AG10803 (cell line): ENCODE measurements at places on chromosomes 12 and 14.

GRCh38 chr14:101127224-101127623 lies 223.7 kb upstream of the RTL1 start:
- DNase-seq = peak; percentile 8

DNA sequence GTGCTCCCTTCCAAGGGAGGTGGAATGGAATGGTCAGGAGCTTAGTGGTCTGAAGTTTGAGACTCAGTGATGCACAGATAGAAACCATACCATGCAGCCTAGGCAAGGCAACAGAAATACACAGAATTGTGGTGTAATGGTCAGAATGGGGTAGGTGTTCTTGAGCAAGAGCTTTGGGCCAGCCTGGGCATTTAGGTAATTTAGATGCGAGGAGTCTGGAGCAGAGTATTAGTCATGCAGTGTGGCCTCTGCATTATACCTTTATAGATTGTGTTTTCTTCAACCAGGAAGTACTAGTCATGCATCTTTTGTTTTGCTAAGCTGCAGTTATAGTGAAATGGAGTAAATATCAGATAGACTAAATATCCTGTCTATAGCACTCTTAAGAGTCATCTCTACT lies 118.3 kb downstream of the DAAM1 start:
- DNase-seq = peak; percentile 45

DNA sequence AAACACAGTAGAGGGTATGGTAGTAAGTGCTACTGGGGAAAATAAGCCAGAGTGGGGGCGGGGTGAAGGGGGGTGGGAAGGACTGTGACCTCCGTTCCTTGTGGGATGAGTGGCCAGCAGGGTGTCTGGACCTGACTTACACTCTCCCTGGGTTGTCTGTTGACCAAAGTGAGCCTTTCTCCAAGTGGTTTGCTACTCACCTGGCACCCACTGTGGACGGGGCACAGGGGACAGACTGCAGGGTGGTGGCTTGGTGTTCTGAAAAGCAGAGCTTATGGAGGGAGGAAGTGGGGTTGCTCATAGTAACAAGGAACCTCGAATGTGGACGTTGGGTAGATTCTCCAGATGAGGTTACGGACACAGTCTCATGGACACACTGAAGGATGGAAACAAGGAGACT lies 94.4 kb upstream of the VRK1 start:
- no peak for DNase-seq

- DNase-seq = no peak
These were observed 76.6 kb upstream of the TMPO start for GRCh38 chr12:98438656-98439230.

- no peak for DNase-seq
These were observed 88.1 kb downstream of the ITPR2 start for GRCh38 chr12:26744697-26745440.

GRCh38 chr14:103698380-103699260 lies 16.6 kb downstream of the XRCC3 start:
- no peak for DNase-seq

GRCh38 chr12:121953695-121954094 lies 35.3 kb downstream of the CFAP251 start:
- no peak for DNase-seq

GRCh38 chr14:66092206-66092605 lies 394.0 kb upstream of the CCDC196 start:
- no peak for DNase-seq

- DNase-seq = no peak
These were observed 463.9 kb downstream of the TMTC2 start for GRCh38 chr12:83150465-83151189.

DNA sequence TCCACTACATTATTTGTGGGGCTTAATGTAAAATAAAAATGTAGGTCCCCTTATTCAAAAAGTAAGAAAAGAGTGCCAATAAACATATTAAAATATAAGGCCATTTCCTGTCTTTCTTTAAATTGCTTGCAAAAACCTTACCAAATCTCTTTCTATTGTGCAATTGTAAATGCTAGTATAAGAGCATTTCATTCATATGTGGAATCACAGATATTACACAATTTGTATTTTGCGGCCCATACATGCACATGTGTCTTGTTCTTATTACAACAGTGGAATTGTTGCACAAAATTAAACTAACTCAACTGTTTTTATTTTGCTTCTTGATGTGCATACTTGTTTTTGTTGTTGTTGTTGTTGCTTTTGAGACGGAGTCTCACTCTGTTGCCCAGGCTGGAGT lies 20.1 kb upstream of the CRADD start:
- peak; percentile 54 for DNase-seq

DNA sequence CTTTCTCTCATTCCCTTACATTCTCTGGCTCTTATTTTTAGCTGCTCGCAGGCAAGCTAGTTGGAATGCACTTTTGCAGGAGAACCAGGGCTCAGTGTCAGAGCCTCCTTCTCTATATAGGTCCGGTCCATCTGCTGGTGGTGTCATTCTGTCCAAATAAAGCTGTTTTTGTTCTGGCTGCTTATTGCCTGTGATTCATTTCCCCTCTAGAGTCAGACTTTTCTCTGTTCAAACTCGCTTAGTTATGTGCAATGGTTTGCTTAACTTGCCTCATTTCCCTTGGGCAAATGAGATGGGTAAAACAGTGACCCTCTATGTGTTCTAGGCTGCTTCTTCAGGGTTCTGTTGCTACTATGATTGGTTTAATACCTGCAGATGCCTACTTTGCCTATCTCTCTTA lies 2.9 kb downstream of the SMARCD1 start:
- peak; percentile 76 for DNase-seq

DNA sequence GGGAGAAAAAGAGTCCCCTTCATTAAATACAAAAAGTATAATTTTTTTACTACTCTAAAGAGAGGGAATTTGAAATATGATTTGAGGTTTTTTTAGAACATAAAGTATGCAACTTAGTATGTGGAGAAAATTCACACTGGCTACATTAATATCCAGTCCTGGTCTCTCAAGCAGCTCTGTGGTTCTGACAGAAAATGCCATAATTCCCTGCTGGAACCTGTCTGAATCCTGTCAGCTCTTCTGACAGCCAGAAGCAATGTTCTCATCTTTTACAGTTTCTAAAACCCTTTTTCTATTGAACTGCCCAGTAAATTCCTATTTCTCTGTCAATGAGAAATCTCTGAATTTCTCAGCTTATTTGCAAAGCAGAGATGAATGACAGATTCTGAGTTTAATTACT lies 13.4 kb upstream of the NOVA1 start:
- DNase-seq = no peak

DNA sequence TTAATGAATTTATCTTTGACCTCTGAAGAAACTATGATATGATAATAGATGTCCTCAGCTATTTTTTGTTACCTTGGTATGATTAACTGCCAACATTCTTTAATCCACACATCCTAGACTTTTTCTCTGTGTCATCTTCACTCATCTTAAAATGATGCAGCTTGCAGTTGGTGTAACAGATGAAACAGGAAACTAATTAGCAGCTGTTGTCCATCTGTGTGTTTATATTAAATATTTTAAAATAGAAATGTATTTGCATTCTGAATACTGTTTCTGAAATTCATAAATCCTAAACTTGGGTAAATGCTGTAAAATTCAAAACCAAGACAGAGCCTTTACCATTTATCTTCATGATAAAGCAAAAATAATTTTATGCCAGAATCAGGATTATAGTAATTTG lies 56.1 kb upstream of the GARIN2 start:
- DNase-seq = no peak

GRCh38 chr14:90573385-90574105 lies 176.7 kb downstream of the CALM1 start:
- DNase-seq = no peak

GRCh38 chr12:77089686-77090220 lies 24.4 kb upstream of the E2F7 start:
- DNase-seq = no peak

DNA sequence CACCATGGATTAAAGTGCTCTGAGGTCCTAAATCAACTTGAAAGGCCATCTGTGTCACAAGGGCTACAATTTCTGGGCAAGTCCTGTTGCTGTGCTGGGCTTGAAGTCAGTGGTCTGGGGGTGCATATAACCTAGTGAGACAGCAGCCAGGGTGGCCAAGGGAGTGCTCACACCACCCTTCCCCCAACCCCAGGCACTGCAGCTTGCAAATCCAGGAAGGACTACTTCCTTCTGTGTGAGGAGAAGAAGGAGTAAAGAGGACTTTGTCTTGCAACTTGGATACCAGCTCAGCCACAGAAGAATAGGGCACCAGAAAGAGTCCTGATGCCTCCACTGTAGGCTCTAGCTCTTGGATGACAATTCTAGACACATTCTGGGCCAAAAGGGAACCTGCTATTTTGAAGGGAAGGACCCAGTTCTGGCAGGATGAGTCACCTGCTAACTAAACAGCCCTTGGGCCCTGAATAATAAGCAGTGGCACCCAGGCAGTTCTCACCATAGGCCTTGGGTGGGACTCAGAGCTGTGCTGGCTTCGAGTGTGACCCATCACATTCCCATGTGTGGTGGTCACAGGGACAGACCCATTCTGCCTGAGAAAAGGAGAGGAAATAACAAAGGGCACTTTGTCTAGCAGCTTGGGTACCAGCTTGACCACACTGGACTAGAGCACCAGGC lies 32.6 kb upstream of the DHRS7 start:
- DNase-seq = no peak

DNA sequence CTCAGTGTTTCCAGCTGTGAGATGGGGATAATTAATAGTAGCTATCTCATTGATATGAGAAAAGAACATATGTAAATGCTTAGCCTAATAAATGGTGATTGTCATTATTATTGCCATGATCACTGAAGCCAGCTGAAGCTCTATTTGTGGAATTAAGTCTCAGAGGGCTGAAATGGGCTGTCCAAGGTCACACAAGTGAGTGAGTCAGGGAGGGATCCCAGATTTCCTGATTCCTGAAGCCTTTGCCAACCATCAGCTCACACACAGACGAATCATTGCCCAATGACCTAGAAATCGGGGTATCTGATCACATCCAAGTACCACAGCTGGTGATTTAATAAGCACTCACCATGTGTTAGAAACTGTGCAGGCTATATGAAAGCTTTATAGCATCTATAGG lies 21.6 kb upstream of the TMEM229B start:
- DNase-seq = peak; percentile 58

GRCh38 chr14:89702073-89702875 lies 252.3 kb downstream of the EFCAB11 start:
- DNase-seq = peak; percentile 80

GRCh38 chr12:107486140-107486892 lies 199.3 kb upstream of the PWP1 start:
- DNase-seq = no peak

- no peak for DNase-seq
These were observed 258.8 kb upstream of the GARIN6 start for GRCh38 chr12:99388671-99389195.

GRCh38 chr12:105222726-105223351 lies 13.1 kb downstream of the APPL2 start:
- peak; percentile 79 for DNase-seq

DNA sequence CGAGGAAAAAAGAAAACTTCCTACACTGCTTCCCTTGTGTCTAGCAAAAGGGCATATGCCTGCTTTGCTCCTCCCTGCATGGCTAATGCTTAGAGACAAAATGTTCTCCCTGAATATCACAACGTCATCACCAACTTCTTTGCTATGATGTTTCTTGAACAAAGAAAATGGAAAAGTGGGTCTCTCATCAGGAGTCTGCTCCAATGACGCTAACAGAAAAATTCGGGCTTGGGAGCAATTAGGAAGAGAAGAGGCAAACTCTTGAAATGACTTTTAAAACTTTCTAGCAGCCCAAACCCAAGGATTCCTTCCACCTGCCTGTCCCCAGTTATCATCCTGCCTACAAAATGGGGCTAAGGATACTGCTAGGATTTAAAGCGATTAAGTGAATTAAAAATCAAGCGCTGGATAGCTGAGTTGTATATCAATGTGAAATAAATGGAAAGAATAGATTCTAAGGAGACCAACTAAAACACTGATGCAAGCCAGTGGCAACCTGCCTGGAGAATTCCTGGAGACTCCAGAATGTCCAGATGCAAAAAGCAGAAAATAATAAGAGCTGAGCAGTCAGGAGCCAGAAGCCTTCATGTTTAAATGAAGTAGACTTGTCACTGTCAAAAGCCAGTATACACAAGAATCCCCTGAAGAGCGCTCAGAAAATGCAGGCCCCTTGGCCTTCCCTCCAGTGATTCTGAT lies 183.8 kb downstream of the DPF3 start:
- DNase-seq = peak; percentile 69

DNA sequence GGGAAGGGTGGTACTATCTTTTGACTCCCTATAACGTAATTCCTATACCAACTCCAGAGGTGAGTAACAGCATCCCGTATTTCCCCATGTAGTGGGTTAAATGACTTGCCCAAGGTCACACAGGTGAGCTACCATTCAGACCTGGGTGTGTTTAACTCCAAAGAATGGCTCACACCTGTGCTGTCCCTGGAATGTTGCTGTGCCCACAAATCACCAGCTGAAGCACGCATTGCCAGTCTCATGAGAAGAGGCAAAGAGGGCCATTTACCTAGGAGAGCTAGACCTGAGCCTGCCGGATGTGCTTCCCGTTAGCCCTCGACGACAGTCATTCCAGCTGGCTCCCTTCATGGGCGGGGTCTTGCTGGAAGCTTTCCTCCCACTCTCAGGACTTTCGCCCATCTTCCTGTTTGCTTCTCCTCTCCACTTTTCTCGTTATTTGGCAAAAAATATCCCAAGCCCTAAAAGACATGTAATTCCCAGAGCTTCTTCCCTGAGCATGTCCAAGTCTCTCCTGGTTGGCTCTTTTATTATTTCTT lies 106.6 kb upstream of the VASH1 start:
- no peak for DNase-seq

- no peak for DNase-seq
These were observed 70.6 kb downstream of the NOC4L start for GRCh38 chr12:132214891-132215290.

DNA sequence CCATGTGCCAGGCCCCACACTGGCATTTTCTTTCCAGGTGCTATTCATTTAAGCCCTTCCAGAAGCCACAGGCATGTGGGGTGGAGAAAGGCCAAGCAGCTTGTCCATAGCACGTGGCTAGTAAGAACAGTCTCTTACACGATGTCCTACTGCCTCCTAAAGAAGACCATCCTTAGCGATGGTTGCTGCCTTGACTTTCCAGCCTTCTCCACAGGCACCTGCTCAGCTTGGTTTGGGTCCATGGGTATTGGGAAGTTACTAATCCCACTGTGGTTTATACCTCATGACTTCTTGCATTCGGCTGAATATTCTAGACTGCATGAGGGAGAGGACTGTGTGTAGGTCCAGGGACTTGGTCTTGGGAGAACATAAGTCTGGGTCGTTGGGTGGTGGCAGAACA lies 49.2 kb downstream of the NINJ2 start:
- no peak for DNase-seq

DNA sequence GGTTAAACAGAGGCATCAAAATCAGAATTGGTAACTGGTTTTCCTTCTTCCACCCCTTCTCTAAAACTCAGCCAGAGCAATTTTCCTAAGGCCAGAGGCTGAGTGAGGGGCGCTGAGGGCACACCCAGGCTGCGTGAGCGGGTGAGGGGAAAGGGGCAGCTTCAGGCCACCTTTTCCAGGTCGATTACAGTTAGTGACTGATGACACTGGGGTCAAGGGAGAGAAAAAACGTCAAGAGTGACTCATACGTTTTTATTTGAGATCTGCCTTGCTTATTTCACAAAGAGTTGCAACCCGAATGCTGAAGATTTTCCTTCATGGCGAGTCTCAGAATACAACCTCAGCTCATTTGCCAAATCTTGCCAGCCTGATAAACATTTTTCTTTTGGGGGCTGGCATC lies 46.7 kb upstream of the EVL start:
- DNase-seq = no peak
